Panc1 (cell line): ENCODE measurements at places on chromosomes 2 and 18.

- DNase-seq, result no peak
Observed at GRCh38 chr2:163655667-163656066, 80.1 kb downstream of the FIGN start.

GRCh38 chr2:128262315-128263253 is 56.1 kb downstream of the HS6ST1 start:
- DNase-seq, result no peak

GRCh38 chr2:138280999-138281695 is 220.4 kb upstream of the SPOPL start:
- no peak for DNase-seq

GRCh38 chr2:163735685-163736432 is at the start of gene FIGN:
Gene FIGN (minus strand): TSS chr2:163736008. CDS start chr2:163734927, 1,081 bp downstream.
- no peak for DNase-seq

DNA sequence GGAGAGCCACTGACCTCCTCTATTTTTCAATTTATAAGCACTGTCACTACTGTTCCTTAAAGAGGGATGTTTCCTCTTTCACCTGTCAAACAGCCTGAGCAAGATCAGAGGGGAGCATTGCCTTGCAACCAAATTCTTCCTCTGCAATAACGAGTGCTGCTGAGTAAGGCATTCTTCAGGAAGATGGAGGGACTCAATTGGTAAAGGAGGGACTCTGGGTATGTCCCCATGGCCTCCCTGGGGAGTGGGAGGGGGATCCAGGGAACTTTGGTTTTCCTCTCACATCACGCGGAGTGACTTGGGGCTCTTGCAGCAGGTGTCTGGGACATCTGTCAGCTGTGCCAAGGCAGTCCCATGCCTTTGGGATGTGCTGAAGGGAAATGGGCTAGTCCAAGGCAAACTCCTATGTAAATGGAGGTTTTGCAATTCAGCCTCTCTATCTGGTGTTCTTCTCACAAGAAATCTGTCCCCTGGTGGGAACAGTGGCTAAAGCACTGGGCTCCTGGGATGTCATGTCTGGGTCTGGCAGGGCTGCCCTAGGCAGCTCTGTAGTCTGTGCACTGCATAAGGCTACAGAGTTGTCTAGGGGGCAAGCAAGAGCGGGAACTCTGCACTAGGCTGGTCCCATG is 14.4 kb upstream of the HES6 start:
- DNase-seq, result no peak

GRCh38 chr2:232865165-232865564 is 4.9 kb upstream of the SNORC start:
- no peak for DNase-seq

DNA sequence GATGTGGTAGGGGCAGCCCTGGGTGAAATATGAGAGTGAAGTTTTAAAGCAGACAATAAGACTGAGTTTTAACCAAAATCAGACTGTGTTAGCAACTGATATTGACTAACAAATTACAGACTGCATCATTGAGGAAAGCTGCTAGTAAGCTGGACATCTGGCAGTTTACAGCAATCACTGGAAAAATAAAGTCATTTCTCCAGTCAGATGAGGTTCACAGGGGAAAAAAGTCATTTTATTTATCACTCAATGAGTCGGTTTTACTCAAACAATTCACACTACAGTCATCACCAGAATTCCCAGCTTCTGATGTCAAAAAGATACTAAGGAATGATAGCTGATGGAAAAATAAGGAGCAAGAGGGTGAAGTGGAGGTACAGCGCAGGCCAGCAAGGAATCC is 10.5 kb upstream of the TMEM177 start:
- DNase-seq, result no peak

- no peak for DNase-seq
Observed at GRCh38 chr2:197972061-197972460, 167.7 kb downstream of the PLCL1 start.

DNA sequence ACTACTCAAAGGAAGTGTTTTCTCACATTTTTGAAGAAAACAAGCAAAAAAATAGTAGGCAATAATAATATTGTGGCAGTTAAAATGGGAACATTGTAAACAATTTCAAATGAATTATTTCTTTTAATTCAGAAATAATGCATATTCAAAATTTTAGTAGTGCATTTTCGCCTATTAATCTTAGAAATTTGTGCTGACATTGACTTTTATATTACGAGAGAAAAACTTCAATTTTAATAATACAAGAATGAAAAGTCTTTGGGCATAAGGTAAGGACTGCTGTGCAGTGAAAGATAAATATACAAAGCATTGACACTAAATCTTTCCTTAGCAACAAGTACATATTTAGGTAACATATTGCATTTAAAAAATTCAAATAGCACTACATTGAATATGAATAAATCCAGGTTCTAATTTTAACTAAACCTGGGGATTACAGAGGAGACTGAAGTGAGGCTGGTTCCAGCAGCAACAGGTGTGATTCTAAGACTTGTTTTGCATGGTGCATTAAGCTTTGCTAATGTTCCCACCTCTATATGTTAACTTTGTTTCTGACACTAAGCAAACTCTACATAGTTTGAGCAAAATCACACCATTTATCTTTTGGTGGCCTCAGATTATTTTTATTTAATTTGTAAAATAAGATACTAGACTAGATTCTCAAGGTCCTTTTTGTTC is 40.5 kb downstream of the CALCRL start:
- no peak for DNase-seq

DNA sequence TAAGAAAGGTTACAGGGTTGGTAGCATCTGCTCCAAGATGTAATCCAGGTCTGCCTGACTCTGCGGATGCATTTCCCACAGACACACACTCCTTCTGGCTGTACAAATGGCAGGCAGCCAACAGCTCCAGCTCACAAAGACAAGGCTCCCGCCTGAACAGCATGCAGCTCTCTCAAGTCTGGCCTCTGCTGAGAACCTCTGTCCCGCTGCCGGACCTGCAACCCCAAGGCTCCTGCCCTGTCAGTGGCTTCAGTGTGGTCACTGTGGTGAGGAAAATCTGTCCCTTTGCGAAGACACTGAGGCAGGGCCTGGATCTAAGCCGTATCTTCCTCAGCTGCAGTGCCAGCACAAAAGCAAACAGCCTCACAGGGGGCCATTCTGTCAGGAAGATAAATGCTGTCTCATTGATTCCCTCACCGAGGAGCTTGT is 469.3 kb upstream of the MEX3C start:
- no peak for DNase-seq

DNA sequence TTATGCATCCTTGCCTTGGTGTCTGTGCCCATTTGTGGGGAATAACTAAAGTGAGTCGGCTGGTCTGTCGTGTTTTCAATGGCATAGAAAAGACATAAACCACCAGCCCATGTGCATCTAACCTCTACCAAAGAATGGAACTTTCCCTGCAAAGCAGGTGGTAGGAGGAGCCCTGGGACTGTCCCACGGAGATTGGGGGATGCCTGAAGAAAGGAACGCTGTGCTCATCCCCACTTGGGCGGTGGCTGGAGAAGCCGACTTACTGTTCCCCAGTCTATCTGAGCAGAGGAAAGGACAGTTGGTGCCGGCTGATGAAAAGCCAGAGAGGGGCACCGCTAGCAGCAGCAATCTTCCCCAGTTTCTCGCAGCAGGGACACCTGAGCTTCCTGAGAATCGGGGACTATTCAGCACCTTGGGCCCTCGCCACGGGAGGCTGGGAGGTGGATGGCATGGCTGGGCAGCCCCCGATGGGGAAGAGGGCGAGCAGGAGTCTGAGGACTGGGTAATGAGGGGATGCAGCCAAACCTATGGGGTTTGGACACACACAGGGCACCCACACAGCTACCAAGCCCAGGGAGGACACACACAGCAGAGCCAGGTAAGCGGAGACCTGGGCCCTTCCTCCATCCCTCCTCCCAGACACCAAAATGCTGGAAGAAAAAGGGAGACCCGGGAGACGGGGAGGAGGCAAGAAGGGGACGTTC is 53.7 kb upstream of the AGAP1 start:
- DNase-seq, result no peak

DNA sequence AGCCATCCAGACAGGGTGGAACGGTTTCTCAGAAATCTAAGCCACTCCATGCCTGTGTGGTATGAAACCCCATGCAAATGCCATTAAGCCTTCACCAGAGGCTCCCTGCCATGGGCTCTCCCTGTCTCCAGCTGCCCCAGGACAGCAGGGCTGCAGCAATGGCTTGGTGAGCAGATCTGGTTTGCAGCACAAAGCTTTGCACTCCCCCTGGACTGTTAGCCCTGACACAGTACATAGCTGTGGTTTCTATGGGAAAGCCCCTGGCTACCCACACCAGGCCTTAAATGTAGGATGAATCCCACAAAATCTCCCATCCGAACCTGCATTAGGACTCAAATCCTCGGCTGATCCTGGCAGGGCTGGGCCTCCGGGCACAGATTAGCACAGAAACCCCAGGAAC is 291.6 kb downstream of the TNS1 start:
- no peak for DNase-seq

DNA sequence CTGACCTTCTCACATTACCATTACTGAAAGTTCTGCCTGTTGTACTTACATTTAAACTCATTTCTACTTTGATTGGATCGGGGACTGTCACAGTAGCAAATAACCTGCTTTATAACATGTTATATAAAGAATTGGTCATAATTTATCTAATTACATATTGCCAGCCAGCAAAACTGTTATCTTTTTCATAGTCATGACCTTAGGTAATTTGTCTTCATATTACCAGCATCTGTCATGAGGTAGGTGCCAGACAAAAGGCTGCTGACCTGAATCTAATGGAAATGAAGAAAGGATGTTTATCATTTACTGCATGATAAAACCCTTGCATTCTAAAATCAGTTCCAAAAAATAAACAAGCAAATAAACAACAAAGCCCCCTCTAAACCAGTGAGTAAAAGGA is 89.4 kb upstream of the LRP1B start:
- DNase-seq, result no peak

DNA sequence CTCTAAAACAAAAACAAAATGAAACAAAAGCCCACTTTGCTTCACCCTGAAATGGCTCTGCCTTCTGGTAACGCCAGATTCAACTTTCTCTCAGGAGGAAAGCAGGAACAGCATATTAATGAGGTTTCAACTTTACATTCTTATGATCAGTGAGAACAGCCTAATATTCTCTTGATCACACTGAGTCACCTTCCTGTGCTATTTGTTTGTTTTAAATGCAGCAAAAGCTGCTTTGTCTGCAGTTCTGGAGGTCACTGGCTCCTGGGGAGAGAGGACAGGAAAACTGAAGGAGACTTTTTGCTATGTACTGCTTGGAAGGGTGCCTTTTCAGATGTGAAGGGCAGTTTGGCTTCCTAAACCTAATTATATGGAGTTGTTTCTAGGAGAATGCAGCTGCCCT is 48.1 kb downstream of the MAIP1 start:
- no peak for DNase-seq

DNA sequence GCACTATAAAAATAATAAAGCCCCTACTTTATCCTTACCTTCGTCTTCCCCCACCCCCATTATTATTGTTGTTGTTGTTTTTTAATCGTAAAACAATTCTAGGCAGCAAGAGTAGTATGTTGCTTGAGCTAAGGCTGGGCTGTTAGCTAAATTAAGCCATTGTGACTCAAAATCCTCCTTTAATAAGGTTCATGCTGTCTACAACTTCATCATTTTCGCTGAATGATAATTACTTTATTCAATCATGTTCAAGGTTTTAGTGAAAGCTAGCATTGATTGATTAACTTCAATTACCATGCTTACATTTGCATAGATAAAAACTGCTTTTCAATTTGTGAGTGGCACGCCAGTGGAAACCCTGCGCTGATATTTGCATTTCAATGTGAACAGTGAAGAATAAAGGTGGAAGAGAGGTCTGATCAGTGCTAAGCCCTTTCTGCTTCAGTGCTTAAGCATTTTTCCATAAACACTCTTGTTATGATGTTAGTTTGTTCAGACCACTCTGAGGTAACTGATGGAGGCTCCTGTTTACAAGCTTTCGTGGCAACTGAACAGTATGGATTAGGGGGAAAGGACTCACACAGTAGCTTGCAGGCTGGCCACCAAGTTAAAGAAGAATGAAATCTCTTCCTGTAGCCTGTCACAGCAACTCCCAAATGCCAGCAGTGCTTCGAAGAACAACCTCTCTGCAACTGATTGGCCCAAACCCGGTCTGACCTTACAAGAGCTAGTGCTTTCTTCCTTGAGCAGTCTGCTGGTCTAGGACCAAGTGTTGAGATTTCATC is 156.8 kb downstream of the GPD2 start:
- DNase-seq, result no peak

GRCh38 chr2:66575625-66576310 is 140.8 kb downstream of the MEIS1 start:
- no peak for DNase-seq

GRCh38 chr2:52404866-52405265 is 1362.7 kb upstream of the CHAC2 start:
- no peak for DNase-seq

DNA sequence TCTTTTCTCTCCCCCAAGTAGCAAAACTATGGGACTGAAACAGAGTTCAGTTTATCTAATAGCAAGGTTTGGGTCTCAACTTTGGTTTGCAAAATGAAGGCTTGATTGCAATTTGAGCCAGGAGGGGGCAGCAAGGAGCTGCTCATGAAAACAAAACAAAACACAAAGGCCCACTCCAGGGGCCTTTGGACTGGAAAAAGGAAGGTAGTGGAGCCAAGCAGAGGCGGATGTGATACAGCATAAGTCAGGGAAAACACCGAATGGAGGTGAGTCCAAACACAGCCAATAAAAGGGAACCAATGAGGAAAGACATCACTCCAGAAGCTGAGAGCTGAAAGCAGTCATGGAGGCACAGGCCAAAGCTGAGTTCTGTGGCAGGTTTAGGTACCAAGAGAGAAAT is 799.7 kb upstream of the ACVR2A start:
- DNase-seq, result peak; percentile 8

DNA sequence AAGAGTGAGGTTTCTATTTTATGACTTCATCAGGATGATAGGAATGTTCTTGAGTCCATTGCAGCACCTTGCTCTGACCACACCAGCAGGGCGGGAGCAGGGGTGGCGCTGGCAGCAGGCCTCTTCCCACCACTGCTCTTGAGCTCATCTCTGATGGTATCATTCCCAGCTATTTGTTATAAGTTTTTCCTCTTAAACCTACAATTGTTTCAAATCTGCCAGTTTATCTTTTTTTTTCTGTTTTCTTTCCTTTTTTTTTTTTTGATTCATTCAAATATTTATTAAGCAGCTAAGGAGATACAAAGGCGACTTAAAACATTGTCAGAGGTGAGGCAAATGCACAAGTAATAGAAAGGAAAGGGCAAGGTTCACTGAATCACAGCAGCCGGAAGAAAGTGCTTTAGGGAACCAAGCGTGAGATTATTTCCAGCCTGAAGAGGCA is 28.7 kb downstream of the NIFK start:
- DNase-seq, result no peak

- no peak for DNase-seq
Observed at GRCh38 chr18:7436166-7436565, 130.9 kb upstream of the PTPRM start.
